Bronchus fibroblast of lung (primary cell): ENCODE measurements at places on chromosomes 4 and X. TPM values are rescaled to one million over a fixed set of nuclear protein-coding genes. Genes with fewer than 3 reads are reported as not detected.

The TBC1D9 gene
- 12.8 and 15.5 TPM in 2 replicates for total RNA-seq

The AWAT2 gene
- total RNA-seq, result not detected in 2 replicates

The TRPC3 gene
- total RNA-seq, result 3.9 and 4.0 TPM in 2 replicates

The PCDH11X gene
- not detected in 2 replicates for total RNA-seq

The KDR gene
- total RNA-seq, result 0.50 and 0.74 TPM in 2 replicates

The RFC1 gene
- 25.1 and 31.4 TPM in 2 replicates for total RNA-seq

The KLF3 gene
- 11.4 and 12.4 TPM in 2 replicates for total RNA-seq

The DGKK gene
- not detected in 2 replicates for total RNA-seq

The CXCL13 gene
- total RNA-seq, result not detected in 2 replicates

The RAB33A gene
- total RNA-seq, result 7.0 and 10.1 TPM in 2 replicates

The ANXA3 gene
- total RNA-seq, result 10.1 and 15.3 TPM in 2 replicates

The GAGE12D gene
- total RNA-seq, result not detected in 2 replicates

The MTMR8 gene
- total RNA-seq, result 0.59 TPM in 1 of 2 replicates, not detected in the other

The SHISA3 gene
- 2.2 and 2.7 TPM in 2 replicates for total RNA-seq

The ITM2A gene
- under 0.01 and 0.50 TPM in 2 replicates for total RNA-seq

The MAGEA2 gene
- not detected in 2 replicates for total RNA-seq

The STIM2 gene
- total RNA-seq, result 7.6 and 11.9 TPM in 2 replicates

The HTN3 gene
- not detected in 2 replicates for total RNA-seq

The SPIN3 gene
- 2.4 and 2.5 TPM in 2 replicates for total RNA-seq

The COL4A5 gene
- total RNA-seq, result 14.6 and 19.5 TPM in 2 replicates

The GLRA2 gene
- not detected in 2 replicates for total RNA-seq

The RNF128 gene
- 0.17 and 0.45 TPM in 2 replicates for total RNA-seq

The GC gene
- not detected in 2 replicates for total RNA-seq

The MAGEB10 gene
- total RNA-seq, result not detected in 2 replicates

The PAGE1 gene
- not detected in 2 replicates for total RNA-seq

The CDKL5 gene
- 1.2 and 1.3 TPM in 2 replicates for total RNA-seq

The CPLX1 gene
- total RNA-seq, result under 0.01 TPM in 1 of 2 replicates, not detected in the other

The PNPLA4 gene
- total RNA-seq, result 14.1 and 21.7 TPM in 2 replicates

The ZNF732 gene
- total RNA-seq, result 1.0 and 1.2 TPM in 2 replicates

The CSAG3 gene
- total RNA-seq, result not detected in 2 replicates

The GNRHR gene
- total RNA-seq, result not detected in 2 replicates

The TRIML1 gene
- not detected in 2 replicates for total RNA-seq

The DAPP1 gene
- total RNA-seq, result not detected in 2 replicates

The ASB11 gene
- total RNA-seq, result not detected in 2 replicates

The FOXR2 gene
- total RNA-seq, result not detected in 2 replicates

The ZCCHC18 gene
- 0.34 and 0.59 TPM in 2 replicates for total RNA-seq

The GYPB gene
- total RNA-seq, result not detected in 2 replicates

The ADRA2C gene
- 0.17 TPM in 1 of 2 replicates, not detected in the other for total RNA-seq

The STX18 gene
- total RNA-seq, result 27.1 and 27.4 TPM in 2 replicates

The PDS5A gene
- 31.1 and 34.8 TPM in 2 replicates for total RNA-seq

The F11 gene
- total RNA-seq, result not detected in 2 replicates

The PCSK1N gene
- 0.17 TPM in 1 of 2 replicates, not detected in the other for total RNA-seq

The KLHL4 gene
- 0.50 and 0.89 TPM in 2 replicates for total RNA-seq

The PLXNB3 gene
- total RNA-seq, result 4.2 and 5.8 TPM in 2 replicates

The TCEAL1 gene
- 10.3 and 20.0 TPM in 2 replicates for total RNA-seq

The MAGEA3 gene
- total RNA-seq, result not detected in 2 replicates

The MAP3K15 gene
- under 0.01 TPM in 1 of 2 replicates, not detected in the other for total RNA-seq
